Lung microvascular endothelial cell (primary cell): ENCODE measurements at places on chromosomes 3 and 15. TPM values are rescaled to one million over a fixed set of nuclear protein-coding genes. Genes with fewer than 3 reads are reported as not detected.

The GOLGA8H gene
- total RNA-seq, result 0.20 and 0.87 TPM in 2 replicates

- DNase-seq, result no peak
Observed at GRCh38 chr3:118973050-118973449, 61.6 kb downstream of the IGSF11 start.

DNA sequence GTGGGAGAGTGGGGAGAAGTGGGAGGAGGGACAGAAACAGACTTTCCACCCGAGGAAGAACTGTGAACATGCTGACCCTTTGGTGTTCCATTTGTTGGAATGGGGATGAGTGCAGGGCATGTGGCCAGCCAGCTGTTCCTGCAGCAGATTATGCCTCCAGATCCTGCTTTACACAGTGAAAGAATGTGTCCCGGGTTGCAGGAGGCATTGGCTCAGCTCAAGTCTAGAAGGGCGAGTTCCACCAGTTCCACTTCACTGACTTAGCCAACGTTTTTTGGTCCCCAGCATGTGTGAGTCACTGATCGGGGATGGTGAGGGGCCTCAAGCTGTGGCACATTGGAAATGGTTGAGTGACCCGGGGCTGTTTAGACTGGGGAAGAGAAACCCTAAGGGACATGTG lies 307.0 kb upstream of the ROPN1 start:
- no peak for DNase-seq

DNA sequence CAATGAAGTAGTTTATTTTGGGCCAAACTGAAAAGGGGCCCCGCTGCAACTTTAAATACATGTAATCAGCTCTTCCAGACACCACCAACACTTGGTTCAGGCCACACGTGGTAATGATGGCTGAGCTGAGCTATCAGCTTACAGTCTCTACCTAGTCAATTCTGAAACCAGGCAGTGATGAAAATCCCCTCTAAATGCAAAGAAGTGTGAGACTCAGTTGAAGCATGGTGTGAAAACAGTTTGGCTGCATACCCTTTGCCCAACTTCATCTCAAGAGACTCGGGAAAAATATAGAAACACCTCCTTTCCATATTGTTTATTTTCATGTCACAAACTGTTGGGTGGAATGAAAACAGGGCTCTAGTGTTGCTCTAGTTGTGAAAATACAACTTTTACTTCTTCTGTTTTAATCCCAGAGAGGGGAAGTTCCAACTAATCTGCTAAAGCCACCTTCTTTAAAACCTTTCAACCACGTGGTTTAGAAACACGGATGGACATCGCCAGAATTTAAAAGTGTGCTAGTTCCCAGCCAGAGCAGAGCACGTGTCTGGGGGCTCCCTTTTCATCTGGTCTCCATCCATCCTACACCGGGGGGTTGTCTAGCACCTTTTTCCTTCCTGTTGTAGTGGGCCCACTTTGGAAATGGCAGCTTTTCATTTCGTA lies 229.1 kb downstream of the EPHB1 start:
- DNase-seq, result no peak

The APPL1 gene
- total RNA-seq, result 31.8 and 38.7 TPM in 2 replicates

DNA sequence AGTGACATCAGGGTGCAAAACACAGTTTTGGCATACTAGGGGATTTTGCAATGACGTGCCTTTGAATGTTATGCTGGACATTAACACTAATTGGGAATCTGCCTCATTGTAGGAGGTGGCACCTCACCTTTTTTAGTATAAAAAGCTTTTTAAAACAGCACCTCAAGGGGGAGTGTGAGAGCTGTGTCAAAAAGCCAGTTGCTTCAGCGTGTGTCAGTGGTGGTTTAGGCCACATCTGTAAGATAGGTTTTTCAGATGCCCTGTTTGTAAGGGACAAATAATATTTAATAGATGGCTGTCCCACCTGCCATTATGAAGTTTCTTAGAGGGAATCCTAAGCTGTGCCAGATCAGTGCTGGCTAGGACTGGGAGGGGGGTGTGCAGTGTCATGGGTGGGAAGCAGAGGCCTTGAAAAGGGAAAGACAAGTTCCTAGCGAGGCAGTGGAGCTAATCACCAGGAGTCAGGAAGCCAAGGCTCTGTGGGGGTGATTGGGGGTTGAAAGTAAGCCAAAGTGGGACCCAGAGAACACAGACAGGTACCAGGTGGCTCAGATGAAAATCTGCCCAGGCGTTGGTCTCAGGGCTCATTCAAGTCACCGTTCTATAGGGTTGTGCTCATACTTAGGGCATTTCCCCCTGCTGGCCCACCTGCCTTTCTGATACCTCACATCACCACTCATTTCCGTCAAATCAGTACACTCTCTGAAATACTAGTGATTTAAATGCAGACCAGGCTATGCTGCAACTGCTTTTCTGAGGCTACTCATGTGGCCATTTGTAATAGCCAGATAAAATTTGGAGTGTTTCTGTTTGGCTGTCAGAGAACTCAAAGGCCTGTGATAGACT lies 120.5 kb downstream of the BBX start:
- no peak for DNase-seq

DNA sequence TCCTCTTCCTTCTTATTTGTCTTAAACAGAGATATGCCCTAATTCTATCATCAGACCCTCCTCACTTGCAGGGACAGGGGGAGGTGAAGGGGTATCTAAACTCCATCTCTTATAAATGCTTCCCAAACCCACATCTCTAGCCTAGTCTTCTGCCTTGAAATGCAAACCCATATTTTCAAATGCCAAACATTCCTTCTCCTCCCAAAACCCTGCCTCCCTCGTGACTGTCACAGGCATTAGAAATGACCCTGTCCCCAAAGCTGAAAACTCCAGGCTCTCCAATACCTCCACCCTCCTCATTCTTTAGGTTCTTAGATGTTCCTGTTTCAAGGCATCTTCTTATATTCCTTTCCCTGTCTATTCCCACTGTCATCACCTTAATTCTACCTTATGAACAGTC lies 191.0 kb downstream of the ERC2 start:
- DNase-seq, result no peak

DNA sequence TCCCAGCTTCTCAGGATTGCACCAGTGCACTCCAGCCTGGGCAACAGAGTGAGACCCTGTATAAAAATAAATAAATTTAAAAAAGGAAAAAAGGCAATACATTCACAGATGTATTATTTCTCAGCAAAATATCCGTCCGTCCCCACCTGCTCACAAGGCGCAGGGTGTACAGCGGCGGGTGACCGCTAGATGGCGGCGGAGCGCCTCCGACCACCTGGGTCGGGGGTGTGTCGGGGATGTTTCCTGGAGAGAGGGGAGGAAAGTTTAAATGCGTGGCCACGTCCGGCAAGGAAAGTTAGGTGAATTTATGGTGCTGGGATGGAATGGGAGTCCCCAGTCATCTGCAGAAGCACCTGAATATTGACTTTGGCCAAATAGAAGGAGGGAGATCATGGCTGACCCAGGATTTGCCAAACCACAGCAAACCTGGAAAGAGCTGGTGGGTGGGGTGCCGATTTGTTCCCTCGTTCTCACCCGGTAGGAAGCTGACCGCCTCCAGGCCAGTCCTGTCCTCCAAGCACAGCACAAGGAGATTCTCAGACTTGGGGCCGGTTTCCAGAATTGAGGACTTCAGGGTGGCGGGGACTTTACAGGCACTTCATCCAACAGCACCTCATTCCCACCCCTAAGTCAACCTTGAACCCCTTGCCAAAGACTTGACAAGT lies 88.3 kb downstream of the TMEM266 start:
- peak; percentile 23 for DNase-seq

GRCh38 chr3:16294844-16295243 lies 29.8 kb downstream of the OXNAD1 start:
- DNase-seq, result no peak

DNA sequence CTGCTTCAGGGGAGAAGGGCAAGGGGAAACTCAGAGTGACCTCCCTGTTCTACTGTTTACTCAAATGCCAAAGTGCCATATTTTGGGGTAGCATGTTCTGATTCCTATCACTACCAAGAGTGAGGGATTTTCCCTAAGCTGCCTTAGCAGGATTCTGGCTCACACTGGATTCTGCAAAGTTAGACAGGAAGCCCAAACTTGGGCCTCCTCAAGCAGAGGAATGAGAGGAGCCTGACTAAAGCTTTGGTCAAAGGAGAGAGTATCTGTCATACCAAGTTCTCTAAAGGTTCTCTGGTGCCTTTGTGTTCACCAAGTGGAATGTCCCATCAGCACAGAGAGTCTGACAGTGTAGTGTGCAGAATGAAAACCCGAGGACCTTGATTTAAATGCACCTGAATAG lies 8.8 kb upstream of the RARB start:
- DNase-seq, result no peak

DNA sequence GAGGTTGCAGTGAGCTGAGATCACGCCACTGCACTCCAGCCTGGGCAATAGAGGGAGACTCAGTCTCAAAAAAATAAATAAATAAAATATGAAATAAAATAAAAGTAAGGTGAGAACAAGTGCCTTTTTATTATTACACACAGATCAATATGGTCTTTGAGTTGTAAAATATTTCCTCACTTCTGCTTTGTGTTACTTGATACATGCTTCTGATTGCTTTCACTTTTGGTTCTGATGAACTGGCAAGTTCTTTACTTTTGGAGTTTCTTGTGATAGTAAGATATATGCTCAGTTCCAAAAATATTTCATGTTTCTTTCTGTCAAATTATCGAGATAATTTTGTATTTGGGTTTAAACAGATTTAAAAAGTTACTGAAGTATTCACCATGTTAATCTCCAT lies 16.6 kb upstream of the GYG1 start:
- no peak for DNase-seq

DNA sequence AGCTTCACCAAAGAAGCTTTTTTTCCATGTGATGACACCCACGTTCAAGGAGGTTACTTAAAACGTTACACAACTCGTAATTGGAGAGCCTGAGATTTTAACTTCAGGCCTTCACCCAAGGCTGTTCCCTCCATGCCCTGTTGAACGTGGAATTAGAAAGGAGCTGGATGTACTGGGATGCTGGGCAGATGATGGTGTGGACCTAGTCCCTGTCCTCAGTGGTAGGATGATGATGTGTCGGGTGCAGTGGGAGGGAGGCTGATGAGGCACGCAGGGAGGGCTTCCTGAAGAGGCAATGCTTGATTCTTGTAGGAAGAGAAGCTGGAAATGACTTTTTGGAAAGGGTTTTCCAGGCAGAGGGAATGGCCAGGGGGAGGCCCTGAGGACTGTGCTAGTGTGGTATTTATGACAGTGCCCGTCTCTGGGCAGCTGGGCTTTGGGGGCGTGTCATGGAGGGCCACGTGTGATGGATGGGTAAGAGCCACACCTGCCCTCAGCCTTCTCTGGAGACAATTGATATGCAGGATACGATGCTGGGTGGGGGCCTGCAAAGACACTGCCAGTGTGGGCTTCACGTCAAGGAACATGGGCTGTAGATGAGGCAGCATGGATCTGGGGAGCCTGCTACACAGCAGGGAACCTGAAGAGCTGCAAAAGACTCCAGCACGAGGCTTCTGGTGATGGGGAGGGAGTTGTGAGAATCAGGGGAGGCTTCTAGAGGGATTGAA lies 15.3 kb downstream of the SYNM start:
- no peak for DNase-seq

- no peak for DNase-seq
Observed at GRCh38 chr15:74844319-74845207, 1.6 kb upstream of the ULK3 start.

The TMEM202 gene
- not detected in 2 replicates for total RNA-seq

- DNase-seq, result no peak
Observed at GRCh38 chr3:87780811-87781210, 278.0 kb downstream of the CGGBP1 start.

The C3orf20 gene
- under 0.01 TPM in 1 of 2 replicates, not detected in the other for total RNA-seq

DNA sequence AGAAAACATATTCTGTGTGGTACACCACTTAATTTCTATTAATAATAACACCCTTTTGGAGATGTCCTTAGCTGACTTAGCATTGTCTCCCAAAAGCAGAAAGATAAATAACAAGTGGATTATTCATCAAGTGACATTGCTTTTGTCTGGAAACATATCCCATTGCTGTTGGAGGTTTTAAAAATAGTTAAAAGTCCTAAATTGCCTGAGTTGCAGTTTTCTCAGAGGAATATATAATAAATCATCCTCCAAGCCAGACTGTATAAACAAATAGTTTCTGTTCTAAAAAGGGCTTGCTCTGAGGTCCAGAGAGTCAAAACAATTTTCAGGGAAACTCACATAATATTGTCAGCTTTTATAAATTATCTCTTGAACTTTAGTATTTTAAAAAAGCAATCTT lies 60.4 kb upstream of the CD96 start:
- DNase-seq, result no peak

The EXD1 gene
- total RNA-seq, result not detected in 2 replicates

The ERICH6 gene
- total RNA-seq, result not detected in 2 replicates

DNA sequence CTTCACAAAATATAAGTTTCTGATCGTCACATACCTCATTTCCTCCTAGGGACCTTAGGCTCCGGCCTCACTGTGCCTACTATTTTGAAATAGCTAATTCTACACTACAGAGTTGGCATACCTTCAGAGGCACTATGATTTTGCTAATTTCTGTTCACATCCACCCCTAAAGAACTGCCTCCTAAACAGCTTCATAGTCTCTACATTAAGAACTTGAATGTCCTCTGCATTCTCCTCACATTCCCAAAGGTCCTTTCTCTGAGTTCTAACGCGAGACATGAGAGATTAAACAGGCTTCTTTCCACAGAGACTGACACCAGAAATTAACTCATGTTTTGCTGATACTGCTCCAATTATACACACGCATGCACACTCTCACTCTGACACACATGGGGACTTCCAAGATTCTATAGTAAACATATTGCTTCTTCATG lies 75.5 kb downstream of the DLG1 start:
- no peak for DNase-seq

- no peak for DNase-seq
Observed at GRCh38 chr15:100559330-100559729, 30.6 kb upstream of the CERS3 start.

The SOX14 gene
- total RNA-seq, result not detected in 2 replicates

The IQCF2 gene
- total RNA-seq, result not detected in 2 replicates

DNA sequence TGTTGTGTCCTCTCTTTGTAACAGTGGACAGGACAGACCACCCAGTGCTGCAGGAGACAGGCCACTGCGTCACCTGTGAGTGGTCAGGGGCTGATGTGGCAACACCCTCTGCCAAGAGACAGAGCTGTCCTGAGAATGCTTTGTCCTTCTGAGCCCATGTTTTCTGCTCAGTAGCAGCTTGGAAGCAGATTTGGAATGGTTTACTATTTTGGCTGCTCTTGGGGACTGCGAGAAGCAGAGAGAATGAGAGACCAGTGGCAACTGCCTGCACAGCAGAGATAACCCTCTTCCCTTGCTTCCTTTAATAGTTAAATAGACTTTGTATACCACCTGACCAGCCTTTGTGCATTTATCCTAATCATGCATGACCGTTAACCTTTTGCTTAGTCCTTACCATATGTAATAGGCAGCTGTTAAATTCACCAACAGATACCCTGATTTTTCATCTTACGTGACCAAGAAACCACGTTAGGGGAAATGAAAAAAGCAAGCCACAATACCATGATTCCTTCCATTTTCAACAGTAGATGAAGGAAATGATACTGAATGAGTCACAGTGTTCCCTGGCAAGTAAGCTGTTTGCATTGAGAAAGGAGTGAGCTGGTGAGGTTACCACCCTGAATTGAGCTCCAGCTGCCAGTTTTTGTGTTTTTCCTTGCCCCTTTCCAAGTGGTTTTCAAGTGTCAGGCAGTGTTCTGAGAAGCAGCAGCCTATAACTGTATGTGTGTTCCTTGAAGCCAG lies 35.5 kb downstream of the B3GALNT1 start:
- DNase-seq, result peak; percentile 93

The STAB1 gene
- 136 and 224 TPM in 2 replicates for total RNA-seq

The FBXO40 gene
- total RNA-seq, result under 0.01 TPM in 1 of 2 replicates, not detected in the other

- DNase-seq, result no peak
Observed at GRCh38 chr3:147237991-147238390, 168.4 kb downstream of the ZIC4 start.
